ENCODE measurements at places on chromosomes 7 and 10. TPM values are rescaled to one million over a fixed set of nuclear protein-coding genes. Genes with fewer than 3 reads are reported as not detected.

Gene CTBP2
- total RNA-seq = 32.6 TPM

Gene PON1
- total RNA-seq = not detected

Gene WDFY4
- total RNA-seq = 0.41 TPM

Gene ZNF467
- total RNA-seq = 1.6 TPM

Gene PRLHR
- 2.4 TPM for total RNA-seq

Gene ANKRD30A
- not detected for total RNA-seq

Gene OR13A1
- under 0.01 TPM for total RNA-seq

Gene ZNF248
- total RNA-seq = 67.3 TPM

Gene GOT1
- total RNA-seq = 22.4 TPM

Gene TMEM236
- total RNA-seq = under 0.01 TPM

Gene FAM241B
- 13.9 TPM for total RNA-seq

Gene TSPAN12
- total RNA-seq = 5.7 TPM

Gene PHKG1
- 3.7 TPM for total RNA-seq

Gene CADPS2
- total RNA-seq = 9.8 TPM

Gene PNLIPRP2
- not detected for total RNA-seq

Gene BTBD16
- not detected for total RNA-seq

Gene ZNHIT1
- 46.1 TPM for total RNA-seq

Gene LBX1
- not detected for total RNA-seq

Measured in frontal cortex (tissue), 4 donors.